Stimulated activated CD8-positive, alpha-beta memory T cell treated with anti-CD3 and anti-CD28 coated beads, Interleukin-4, amount 100 ng/mL, for 4 hours (primary cell): ENCODE measurements at places on chromosomes 3 and 15.

DNA sequence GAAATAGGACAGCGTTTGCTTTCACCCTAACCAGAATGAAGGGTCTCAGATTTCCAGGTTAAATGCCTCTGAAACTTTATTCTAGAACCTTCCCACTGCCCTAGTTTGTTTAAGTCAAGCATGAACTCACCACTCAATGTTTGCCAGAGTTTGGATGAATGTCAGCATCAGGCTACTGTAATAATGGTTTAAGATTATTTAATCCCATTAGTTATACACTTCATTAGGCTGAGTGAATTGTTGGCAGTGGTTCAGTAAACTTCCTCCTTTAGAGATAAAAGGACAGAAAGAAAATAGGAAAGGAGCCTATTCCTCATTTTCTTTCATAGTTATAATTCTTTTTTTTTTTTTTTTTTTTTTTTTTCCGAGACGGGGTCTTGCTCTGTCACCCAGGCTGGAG, 401.9 kb upstream of the TPRG1 start:
- no peak for DNase-seq

DNA sequence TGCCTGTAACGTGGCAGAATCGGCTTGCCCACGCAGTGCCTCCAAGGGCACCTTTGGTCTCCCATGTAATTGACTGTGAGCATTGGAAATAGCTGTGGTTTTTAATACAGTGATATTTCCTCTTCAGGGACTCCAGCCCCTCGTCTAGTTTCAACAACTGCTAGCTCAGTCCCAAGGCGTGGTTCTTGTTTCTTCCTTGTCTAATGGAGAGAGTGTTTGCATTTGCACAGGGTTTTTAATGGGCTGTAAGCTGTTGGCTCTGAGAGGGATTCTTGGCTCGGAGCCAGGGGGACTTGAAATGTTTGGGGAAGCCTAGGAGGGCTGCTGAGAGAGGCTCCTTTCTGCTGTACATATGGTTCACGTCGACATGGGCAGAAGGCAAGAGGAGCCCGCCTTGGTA, 86.2 kb downstream of the THSD4 start:
- DNase-seq, result no peak

DNA sequence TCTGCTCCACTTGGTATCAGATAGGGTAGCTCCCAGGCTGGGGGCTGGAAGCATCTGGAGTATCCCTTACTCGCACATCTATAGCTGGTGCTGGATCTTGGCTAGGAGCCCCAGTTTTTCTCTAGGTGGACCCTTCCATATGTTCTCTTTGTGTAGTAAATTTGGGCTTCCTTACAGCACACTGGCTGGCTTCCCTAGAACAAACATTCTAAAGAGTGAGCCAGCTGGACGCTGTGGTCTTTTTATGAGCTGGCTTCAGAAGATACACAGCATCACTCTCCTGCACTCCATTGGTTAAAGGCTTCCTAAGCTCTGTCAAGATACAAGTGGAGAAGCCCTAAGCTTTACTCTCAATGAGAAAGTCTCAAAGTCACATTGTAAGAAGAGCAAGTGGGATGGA, 322.1 kb downstream of the WDR72 start:
- no peak for DNase-seq

- DNase-seq, result no peak
Measured at GRCh38 chr15:88904257-88904623, 8.9 kb upstream of the HAPLN3 start.

DNA sequence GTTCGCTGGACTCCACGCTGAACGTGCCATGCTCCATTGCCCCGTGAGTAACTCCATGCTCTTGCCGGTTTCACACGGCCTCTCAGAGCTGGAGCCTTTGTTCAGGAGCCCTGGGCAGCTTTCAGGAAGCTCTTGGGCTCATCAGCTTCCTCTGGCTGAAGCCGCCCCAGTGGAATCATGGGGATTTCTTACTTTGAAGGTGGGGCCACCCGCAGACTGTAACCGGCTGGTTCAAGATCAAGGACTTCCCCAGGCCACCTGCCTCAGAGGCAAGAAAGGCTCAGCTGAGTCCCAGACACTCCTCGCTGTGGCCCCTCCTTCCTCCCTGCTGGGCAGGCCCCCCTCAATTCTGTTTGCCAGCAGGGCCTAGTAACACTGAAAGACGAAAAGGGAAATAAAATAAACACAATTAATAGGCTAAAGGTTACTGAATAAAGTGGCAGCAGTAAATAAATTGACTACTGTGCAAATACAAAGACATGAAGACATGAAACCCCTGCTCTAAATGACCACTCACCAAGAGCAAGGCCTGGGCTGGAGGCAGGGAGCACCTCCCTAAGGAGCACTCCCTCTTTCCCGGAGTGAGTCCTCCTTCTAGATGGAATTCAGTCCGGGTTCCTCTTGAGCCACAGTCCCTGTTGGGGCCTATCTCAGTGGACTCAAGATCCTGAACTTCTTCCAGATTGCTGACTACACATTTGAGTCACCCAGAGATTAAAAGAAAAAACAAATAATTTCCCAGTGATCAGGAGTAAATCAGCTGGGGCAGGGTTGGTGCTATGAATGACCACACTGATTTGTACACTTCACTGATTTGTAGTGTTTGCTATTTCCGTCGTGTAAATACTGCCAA, 51.0 kb downstream of the ZDHHC19 start:
- no peak for DNase-seq

DNA sequence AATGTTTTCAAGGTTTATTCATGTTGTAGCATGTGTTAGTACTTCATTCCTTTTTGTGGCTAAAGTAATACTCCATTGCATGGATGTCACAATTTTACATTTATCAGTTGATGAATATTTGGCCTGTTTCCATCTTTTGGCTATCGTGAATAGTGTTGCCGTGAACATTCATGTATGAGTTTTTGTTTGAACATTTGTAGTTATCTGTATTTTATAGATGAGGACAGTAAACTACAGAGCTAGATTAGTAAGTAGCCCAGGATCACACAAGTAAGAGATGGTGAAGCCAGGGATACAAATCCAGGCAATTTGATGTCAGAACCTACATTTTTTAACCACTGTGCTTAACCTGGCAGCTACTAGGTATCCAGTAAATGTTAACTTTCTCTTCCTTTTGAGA, 63.2 kb downstream of the ASTE1 start:
- no peak for DNase-seq
